ENCODE measurements at places on chromosomes 2 and 18. TPM values are rescaled to one million over a fixed set of nuclear protein-coding genes. Genes with fewer than 3 reads are reported as not detected.

DNA sequence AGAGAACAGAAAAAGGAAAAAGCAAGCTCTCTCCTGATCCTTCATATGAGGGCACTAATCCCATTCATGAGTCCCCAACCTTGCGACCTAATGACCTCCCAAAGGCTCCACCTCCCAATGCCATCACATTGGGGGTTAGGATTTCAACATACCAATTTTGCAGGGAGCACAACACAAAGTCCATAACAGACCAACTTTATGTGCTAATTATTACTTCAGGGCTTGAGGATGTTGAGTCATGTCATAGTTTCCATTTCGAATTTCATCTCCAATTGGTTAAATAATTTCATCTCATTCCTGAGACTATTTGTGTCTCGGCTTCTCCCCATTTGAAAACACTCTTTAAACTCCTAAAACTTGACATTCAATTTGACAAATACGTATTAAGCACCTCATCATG, 69.9 kb upstream of the KLF7 start:
- H3K36me3 ChIP-seq = no peaks in the 10 kb centered on the region
- DNase-seq = no peak
- H3K27me3 ChIP-seq = no peaks in the 10 kb centered on the region
- no peak overlapping the region for H3K4me3 ChIP-seq

- H3K36me3 ChIP-seq = no peaks in the 10 kb centered on the region
- no peaks in the 10 kb centered on the region for H3K27me3 ChIP-seq
- no peak overlapping the region for H3K27ac ChIP-seq
Measured at GRCh38 chr2:201452922-201453643, 1.5 kb downstream of the STRADB start.

- peak overlapping the region; percentile 50 for H3K4me3 ChIP-seq
- H3K4me1 ChIP-seq = peaks cover 4% of the 10 kb centered on the region
- H3K36me3 ChIP-seq = no peaks in the 10 kb centered on the region
- H3K27ac ChIP-seq = no peak overlapping the region
- DNase-seq = no peak
Measured at GRCh38 chr2:238239543-238239862, 335 bp downstream of the HES6 start.

- H3K27ac ChIP-seq = no peak overlapping the region
- H3K4me1 ChIP-seq = no peaks in the 10 kb centered on the region
- H3K4me3 ChIP-seq = no peak overlapping the region
Measured at GRCh38 chr2:128324008-128324896, 5.6 kb upstream of the HS6ST1 start.

BCL2 gene
- total RNA-seq = 36.8 TPM

- no peaks in the 10 kb centered on the region for H3K27me3 ChIP-seq
- H3K27ac ChIP-seq = peak overlapping the region; percentile 71
- peak; percentile 63 for DNase-seq
- H3K36me3 ChIP-seq = no peaks in the 10 kb centered on the region
Measured at GRCh38 chr2:85754313-85755095, 713 bp downstream of the ATOH8 start.

ANKRD29 gene
- total RNA-seq = 19.0 TPM

DNA sequence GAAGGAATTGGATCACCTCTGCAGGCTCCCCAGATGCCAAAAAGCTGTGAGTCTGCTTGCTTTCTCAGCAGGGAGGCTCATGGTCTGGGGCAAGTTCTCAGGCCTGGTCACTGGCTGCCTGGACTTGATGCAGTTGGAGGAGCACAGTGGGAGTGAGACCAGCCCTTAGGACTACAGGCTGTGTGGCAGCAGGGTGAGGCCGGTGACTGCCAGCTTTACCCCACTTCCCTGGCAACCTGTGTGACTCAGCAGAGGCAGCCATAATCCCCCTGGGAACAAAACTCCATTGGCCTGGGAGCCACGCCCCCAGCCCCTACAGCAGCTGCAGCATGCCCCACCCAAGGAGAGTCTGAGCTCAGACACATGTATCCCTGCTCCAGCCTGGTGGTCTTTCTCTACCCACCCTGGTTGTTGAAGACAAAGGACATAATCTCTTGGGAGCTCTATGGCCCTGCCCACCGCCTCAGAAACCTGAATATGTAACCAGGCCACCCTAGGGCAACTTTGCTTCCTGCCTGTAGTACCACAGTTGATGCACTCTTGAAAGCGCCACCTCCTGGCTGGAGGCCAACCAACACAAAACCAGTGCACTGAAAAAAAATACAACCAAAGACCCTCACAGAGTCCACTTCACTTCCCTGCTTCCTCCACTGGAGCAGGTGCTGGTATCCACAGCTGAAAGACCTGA, 106.8 kb upstream of the SPATS2L start:
- H3K4me3 ChIP-seq = no peak overlapping the region
- no peaks in the 10 kb centered on the region for H3K27me3 ChIP-seq
- no peak overlapping the region for H3K27ac ChIP-seq
- no peaks in the 10 kb centered on the region for H3K4me1 ChIP-seq

MBD5 gene
- 45.8 TPM for total RNA-seq

GALR1 gene
- 0.05 TPM for total RNA-seq

- no peak overlapping the region for H3K4me3 ChIP-seq
- peaks cover 15% of the 10 kb centered on the region for H3K4me1 ChIP-seq
- peak overlapping the region; percentile 24 for H3K27ac ChIP-seq
- H3K27me3 ChIP-seq = no peaks in the 10 kb centered on the region
Measured at GRCh38 chr18:36420826-36421225, 123.3 kb downstream of the FHOD3 start.

DNA sequence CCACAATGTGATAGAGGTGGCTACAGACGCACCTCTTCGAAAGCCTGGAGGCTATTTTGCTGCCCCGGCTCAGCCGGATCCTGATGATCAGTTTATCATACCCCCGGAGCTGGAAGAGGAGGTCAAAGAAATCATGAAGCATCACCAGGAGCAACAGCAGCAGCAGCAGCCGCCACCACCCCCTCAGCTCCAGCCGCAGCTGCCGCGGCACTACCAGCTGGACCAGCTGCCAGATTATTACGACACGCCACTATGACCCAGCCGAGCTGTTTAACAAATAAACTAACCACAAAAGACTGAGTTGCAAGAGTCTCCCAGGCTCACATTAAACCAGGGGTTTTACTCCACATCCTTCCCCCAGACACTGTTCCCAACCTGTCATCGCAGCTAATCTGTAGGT, 263.8 kb downstream of the PHLPP1 start:
- no peak overlapping the region for H3K4me3 ChIP-seq
- peak; percentile 59 for DNase-seq
- peak overlapping the region; percentile 42 for H3K27ac ChIP-seq
- H3K27me3 ChIP-seq = no peaks in the 10 kb centered on the region
- H3K4me1 ChIP-seq = no peaks in the 10 kb centered on the region

SERPINB5 gene
- total RNA-seq = not detected
